ENCODE measurements at places on chromosomes 3 and 15.

DNA sequence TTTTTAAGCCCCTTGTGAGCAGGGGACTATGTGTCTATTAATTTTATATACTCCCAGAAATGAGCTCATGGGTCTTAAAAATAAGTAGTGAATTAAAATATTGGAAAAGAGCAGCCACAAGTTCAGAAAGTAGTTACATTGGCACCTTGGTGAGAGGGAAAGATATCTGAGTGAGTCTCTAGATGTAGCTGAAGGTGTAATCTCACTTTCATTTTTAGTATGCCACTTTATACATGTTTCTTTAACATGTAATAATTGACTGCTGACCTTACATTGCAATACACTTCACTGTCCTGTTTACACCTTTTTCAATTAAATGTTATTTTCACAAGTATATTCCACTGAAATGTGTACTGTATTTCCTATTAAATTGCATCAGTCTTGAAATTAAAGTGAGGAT is 12.1 kb upstream of the PAK6 start:
- no peak for DNase-seq

DNA sequence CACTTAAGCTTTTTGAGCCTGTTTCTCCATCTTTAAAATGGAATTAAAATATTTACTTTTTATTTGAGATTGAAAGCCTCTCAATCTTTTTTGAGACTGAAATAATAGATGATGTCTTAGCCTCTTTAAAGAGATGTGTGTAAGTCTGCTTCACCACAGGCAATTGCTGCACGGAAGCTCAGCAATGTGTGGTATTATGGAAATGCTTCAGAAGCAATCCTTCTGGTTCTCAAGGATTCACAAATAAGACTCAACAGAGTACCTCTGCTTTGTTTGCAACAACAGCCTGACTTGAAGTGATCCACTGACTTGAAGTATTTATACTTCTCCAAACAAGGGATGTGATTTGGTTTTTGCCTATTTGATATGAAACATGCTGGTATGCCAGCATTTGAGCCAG is 332.0 kb upstream of the RASGRP1 start:
- DNase-seq: no peak

DNA sequence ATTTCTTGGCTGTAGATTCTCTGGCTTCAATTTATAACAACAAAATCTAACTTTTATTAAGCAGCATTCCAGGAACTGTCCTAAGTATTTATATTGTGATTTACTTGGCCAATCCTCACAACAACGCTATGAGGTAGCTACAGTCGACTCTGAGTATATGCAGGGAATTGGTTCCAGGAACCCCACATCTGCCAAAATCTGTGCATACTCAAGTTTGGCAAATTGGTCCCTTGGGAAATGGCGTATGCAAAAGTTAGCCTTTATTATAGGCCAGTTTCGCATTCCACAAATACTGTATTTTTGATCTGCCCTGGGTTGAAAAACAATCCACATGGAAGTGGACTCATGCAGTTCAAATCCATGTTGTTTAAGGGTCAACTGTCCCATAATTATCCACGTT is 53.9 kb downstream of the RAP2B start:
- DNase-seq: no peak

GRCh38 chr3:11551036-11551435 is 92.7 kb downstream of the VGLL4 start:
- DNase-seq: no peak

DNA sequence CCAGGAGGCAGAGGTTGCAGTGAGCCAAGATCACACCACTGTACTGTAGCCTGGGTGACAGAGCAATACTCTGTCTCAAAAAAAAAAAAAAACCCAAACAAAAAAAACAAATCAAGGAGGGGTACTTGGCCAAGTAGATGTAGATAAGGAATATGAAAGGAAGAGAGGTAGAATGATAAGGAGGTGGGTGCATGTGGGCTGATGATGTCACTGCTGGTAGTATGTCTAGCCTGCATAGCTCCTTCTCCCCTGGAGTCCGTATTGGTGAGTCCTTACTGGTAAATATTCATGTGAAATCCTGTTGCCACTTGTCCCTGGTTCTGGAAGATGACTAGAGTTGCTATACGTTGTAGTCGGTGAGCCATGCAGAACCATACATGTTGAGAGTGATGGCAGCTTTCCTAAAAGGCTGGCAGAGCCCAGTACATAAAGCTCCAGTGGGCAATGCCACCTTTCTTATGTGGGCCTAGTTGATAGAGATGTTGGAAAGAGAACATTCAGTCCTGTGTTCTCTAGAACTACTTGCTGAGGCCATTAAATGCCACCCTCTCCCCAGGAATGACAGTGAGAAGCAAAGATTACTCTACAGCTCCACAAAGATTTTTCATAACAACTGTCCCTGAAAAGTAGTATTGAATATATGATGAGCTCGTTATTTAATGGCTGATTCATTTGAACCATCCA is 11.0 kb downstream of the KAT2B start:
- no peak for DNase-seq

- DNase-seq: no peak
These were observed 48.2 kb downstream of the TBL1XR1 start for GRCh38 chr3:177149106-177149505.

DNA sequence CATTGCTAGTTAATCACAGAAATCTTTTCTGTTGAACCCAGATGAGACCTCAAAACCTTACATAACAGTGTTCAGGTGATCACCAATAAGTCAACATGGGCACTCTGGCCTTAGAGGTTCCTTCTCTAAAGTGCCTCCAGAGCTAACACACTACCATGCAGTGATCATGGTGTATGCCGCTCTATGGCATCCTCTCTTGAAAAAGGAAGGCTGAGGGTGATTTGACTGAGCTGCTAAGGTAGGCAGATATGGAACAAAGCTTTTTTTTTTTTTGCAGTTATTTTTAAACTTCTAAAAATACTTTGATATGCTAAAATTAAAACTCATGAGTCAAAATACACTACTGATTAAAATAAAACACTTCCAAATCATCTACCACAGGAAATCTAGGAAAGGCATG is 46.0 kb downstream of the IGF2BP2 start:
- no peak for DNase-seq

Measured in COR-L47 (cell line).